ENCODE measurements at places on chromosomes 3 and 15.

- no peak for DNase-seq
Measured at GRCh38 chr3:141643796-141644195, 94.3 kb upstream of the RNF7 start.

- no peak for DNase-seq
Measured at GRCh38 chr3:124032311-124032880, 40.5 kb upstream of the ROPN1 start.

DNA sequence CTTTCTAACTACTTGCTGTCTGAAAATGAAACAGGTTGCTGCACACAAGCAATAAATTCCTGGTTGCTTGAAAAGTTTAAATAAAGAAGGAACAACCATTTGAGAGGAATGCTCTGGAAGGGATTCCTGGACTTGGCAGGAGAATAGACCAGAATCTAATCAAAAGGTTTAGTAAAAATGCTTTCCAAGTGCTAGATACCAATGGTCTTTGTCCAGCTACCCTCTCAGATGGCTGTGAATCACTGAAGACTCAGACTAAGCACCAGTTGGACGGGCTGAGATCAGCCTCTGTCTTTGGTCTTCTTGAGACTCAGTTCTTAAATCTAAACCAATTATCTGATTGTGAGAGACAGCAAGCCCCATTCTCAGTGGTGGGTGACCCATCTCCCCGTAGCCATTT, 27.7 kb upstream of the LPP start:
- DNase-seq: no peak

GRCh38 chr15:49085696-49086459, 39.6 kb upstream of the SECISBP2L start:
- DNase-seq: no peak

- no peak for DNase-seq
Measured at GRCh38 chr15:31280046-31280830, 46.4 kb upstream of the KLF13 start.

GRCh38 chr3:16064642-16065414, 109.7 kb upstream of the GALNT15 start:
- no peak for DNase-seq

DNA sequence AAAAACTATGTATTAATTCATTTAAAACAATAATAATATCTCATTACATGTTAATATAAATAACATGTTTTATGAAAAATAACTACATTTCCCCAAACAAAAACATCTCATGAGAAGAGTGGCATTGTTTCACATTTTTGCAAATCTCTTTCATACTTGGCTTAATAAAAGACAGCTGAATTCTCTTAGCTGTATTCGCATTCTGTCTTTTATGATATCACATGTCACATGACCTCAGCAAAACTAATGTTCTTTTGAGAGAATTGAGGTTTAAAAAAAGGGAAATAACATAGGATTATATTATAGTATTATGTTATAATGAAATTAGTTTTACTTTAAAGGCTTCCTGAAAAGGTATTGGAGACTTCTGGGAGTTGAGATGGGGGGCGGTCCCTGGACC, 48.4 kb upstream of the SPPL2A start:
- DNase-seq: no peak

DNA sequence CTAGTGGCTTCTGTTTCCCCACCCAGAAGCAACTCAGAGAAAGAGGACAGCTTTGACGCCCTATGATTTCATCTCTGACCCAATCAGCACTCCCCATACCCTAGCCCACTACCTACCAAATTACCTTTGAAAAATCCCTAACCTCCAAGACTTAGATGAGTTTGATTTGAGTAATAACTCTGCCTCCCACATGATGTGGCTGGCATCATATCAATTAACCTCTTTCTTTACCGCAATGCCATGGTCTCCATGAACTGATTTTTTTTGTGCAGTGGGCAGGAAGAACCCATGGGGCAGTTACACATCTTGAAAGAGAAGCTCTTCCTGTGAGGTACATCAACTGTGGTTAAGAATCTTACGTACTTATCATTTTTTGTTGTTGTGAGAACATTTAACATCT, 25.5 kb upstream of the APOD start:
- no peak for DNase-seq

GRCh38 chr15:62607643-62608042, 434.9 kb upstream of the TPM1 start:
- DNase-seq: no peak

DNA sequence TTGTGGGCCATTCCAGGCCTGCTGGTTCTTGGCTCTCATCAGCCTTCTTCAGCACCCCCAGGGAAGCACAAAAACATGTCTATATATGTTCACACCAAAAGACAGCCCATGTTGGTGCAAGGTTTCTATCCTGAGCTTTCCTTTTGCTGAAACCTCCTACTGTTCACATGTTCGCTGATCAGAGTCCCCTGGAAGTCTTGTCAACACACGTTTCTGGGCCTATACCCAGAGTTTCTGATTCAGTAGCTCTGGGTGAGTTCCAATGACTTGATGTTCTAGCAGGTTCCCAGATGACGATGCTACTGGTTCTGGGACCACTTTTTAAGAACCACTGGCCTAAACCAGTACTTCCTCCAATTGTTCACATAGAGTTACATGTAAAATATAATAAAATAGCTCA, 46.0 kb downstream of the SUCNR1 start:
- DNase-seq: no peak

DNA sequence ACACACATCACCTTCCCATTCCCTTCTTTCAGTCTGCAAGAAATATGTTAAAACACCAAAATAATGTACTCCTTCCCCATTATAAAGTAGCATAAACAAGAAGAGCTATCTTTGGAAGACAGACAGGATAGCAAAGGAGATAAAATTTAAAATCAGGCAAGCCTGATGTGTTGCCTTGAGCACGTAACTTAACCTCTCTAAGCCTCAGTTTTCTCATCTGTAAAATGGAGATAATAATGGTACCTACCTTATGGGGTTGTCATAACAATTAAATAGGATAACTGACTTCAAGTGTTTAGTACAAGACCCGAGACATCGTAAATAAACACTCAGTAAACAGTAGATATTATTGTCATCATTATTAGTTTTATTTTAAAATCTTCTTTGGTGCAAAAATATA, 142.4 kb downstream of the NR1D2 start:
- no peak for DNase-seq

DNA sequence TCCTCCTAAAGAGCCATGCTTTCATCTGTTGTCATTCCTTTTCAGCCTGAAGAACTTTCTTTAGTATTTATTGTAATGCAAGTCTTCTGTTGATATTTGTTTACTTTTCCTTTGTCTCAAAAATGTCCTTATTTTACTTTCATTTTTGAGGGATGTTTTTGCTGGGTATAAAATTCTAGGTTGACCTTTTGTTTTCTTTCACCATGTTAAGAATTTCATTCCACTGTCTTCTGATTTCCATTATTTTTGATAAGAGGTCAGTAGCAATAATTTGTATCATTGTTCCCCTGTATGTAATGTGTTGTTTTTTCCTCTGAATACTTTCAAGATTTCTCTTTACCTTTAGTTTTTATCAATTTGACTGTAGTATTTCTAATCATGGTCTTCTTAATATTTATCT, 91.1 kb downstream of the RSRC1 start:
- no peak for DNase-seq

- DNase-seq: no peak
Measured at GRCh38 chr3:152322756-152323155, 54.0 kb downstream of the MBNL1 start.

- DNase-seq: no peak
Measured at GRCh38 chr15:59654046-59654445, 3.3 kb downstream of the GTF2A2 start.

DNA sequence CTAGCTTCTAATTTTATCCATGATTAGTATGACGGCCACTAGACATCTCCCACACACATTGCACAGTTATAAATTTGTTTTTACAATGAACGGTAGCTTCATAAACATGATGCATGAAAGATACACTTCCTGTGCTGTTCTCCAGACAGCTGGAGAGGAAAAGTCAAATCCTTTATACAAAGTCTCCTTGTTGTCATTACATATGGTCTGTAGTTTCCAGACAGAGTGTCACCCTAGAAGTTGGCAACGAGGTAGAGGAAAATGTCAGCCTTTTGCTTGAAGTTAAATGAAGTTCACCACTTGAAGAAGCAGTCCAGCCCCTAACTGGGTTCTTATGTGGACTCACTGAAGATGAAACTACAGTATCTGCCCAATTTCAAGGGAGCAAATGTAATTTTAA, 253.0 kb upstream of the P2RY1 start:
- no peak for DNase-seq

DNA sequence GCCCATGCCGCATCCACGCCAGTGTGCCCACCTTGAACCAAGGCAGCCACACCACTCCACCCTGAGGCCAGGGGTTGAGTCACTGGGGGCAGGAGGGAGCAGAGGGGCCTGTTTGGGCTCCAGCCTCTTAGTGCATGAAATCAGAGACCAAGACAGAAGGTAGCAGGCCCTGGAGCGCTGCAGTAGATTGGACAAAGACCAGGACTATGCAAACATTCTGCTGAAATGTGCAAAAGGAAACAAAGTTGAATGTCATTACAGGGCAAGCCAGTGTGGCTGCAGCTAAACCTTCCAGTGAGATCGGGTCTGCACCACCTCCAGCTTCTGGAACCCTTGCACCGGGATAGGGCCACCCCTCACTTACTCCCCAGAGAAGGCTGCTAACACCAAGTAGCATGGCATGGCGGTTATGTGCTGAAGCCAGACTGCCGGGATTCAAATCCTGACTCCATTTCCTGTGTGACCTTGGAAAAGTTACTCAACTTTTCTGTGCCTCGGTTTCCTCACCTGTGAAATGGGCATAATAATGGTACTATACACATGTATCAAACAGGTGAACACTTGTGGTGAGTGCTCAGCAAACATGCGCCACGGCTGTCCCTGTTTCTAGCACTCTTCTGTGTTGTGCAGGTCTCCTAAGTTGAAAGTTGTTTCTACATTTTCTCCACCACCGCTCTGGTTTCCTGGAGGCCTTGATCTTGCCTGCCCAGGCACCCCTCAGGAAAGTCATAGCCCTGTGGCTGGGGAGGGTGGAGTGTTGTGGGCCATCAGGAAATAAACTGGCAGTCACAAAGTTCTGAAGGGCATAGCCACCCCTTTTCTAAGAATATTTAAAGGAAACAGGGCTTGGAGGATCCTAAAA, 25.0 kb upstream of the GP9 start:
- no peak for DNase-seq

- DNase-seq: no peak
Measured at GRCh38 chr3:61865466-61866152, 304.2 kb downstream of the PTPRG start.

GRCh38 chr15:77071305-77072223, 655 bp upstream of the TSPAN3 start:
- no peak for DNase-seq

DNA sequence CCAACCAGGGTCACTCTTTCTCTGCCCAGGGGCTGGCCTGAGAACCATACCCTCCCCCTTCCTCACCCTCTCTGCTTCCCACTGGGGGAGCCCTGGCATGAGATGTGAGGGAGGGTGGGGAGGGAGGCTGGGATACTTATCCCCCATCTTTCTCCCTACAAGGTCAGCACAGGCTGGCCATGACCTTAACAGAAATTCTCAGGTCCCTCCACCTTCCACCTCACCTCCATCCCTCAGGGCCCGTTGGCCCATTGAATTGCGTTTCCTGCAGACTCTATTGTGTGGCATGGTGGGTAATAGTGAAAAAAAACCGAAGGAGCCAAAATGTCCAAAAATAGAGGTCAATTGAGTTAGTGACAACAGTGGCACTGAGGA, 159.5 kb downstream of the OR4M2 start:
- no peak for DNase-seq

- no peak for DNase-seq
Measured at GRCh38 chr15:84749111-84749991, 959 bp downstream of the ZNF592 start.

GRCh38 chr3:65020281-65021160, 332.7 kb upstream of the ADAMTS9 start:
- no peak for DNase-seq

All from GM13976 (cell line).